ENCODE measurements at places on chromosomes 12 and 14. TPM values are rescaled to one million over a fixed set of nuclear protein-coding genes. Genes with fewer than 3 reads are reported as not detected.

LIN52 gene
- total RNA-seq = 11.1 TPM

CCDC175 gene
- total RNA-seq = not detected

RPS6KA5 gene
- 13.1 TPM for total RNA-seq

DDX51 gene
- 32.4 TPM for total RNA-seq

NRL gene
- total RNA-seq = 2.6 TPM

DNA sequence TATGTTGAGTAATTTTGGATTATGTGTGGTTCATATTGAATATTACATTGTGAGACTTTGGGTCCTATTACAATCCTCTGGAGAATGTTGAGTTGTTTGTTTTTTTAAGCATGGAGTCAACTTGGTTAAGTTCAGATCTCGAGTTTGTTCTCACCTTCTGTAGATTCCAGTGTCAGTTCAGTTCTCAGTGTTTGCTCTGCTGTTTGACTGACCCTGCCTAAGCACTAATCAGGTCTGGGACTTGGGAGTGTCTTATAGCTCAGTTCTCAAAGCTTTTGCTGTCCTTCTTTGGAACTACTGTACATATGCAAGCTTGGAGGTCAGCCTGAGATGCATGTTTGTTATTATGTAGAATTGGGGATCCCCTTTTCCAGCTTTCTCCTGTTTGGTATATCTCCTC is 63.1 kb downstream of the DIP2B start:
- DNase-seq = no peak

DNA sequence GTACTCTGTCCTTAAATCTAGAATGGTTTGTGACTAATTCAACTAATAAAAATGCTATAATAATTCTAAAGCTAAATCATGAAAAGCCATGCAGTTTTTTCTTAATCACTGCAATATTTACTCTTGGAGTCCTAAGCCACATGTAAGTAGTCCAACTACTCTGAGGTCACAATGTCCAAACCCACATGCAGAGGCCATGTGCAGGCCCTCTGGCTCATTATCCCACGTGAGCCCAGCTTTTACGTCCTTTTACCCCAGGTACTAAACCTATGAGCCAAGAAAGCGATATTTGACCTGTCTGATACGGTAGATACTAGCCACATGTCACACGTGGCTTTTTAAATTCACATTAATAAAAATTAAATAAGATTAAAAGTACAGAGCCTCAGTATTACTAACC is 12.5 kb downstream of the TAS2R13 start:
- no peak for DNase-seq

DNA sequence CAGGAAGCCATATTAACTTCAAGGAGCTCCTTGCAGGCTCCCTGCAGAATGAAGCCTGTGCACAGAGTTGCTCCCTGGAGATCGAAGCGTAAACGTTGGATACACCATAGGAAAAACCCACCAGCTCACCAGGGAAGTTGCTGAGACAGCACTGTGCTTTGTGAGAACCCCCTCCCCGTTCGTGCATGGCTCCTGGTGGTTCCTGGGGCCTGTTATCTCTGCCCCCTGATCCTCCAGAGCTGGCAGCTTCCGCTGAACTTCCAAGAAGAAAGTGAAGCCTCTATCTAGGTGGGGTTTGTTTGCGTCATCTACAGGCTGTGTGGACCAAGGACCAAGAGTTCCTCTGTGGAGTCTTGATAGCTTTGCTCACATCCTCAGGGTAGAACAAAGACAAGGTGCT is 2.4 kb upstream of the CCDC85C start:
- no peak for DNase-seq

DNA sequence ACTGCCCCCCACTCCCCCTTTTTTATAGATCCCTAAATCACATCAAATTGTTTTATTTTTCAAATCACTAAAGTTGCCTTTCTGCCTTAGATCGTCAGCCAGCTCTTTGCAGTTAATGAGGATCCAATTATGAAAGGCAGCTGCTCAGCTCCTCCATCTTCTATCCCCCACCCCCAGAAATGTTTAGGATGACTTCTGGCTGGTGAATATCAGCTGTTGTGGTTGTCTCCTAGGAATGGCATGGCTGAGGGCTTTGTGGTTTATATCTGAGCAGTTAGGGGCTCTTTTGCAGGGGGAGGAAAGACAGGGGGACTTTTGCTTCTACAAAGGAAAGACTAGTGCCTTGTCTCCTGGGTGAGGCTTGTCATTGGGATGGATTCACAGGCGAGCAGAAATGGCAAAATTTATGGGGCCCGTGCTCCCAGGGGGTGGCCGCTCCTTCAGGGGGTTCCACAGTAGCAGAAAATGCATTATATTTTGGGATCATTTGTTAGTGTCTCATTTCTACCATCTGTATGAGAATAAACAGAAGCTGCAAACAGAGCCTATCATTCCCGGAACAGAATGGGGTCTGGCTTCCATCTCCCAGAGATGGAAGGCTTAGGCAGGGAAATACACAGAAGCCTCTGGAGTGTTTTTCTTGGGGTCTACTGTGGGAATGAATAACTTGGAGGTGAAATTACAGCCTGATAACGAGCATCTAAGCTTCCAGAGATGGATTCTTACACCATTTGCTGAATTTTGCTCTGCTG is 6.5 kb downstream of the JDP2 start:
- no peak for DNase-seq

DNA sequence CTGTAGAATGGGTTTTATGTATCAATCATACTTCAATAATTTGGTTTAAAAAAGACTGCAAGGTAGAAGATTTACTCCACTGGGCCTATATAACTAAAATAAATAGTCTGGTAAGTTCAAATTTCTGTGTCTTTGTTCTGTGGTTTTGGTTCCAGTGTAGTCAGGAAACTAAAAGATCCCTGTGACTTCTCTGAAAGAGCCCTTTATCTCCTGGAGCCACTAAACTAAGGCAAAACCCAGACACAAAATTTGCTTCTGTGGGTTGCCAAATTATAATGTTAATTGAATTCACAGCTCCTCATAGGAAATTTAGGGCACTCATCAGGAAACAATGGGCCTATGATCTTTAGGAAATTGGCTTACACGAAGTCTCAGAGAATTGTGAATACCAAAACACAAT is 1038.4 kb downstream of the GALC start:
- DNase-seq = no peak

DNA sequence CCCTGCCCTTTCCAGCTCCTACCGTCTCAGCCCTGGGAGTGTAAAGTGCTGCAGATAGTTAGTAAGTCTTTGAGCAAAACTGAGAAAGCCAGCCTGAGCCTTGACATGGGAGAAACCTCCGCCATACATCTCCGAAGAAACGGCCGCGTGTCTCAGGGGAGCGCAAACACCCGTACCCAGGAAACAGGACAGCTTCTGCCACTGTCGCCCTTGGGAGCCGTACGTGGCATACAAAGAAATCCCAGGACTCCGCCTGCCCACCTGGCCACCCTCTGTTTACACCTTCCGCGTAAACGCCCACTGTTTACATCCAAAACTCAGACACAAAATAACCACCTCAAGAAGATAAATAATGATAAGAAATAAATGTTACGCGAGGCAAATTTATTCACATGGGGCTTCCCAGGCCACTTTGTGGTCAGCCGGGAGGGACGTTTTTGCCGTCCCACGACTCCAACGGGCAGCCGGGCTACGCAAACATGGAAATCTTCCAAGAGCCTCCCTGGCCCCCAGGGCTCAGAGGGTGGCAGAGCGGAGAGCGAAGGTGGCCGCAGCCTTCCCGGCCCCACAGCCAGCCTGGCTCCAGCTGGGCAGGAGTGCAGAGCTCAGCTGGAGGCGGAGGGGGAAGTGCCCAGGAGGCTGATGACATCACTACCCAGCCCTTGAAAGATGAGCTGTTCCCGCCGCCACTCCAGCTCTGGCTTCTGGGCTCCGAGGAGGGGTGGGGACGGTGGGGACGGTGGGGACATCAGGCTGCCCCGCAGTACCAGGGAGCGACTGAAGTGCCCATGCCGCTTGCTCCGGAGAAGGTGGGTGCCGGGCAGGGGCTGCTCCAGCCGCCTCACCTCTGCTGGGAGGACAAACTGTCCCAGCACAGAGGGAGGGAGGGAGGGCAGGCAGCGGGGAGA is at the start of gene BDKRB2:
Gene BDKRB2 (plus strand): TSS at position 689 of the 908 bp plus-strand sequence. CDS start 32,269 bp downstream, outside the sequence.
- peak; percentile 9 for DNase-seq

- DNase-seq = peak; percentile 12
Observed at GRCh38 chr14:81211844-81212243, 8.9 kb downstream of the GTF2A1 start.

- DNase-seq = peak; percentile 30
Observed at GRCh38 chr12:91722072-91722471, 423.6 kb downstream of the BTG1 start.

- DNase-seq = no peak
Observed at GRCh38 chr12:5499566-5500330, 67.8 kb downstream of the NTF3 start.

GRCh38 chr12:13599176-13599575 is 382.2 kb downstream of the GRIN2B start:
- no peak for DNase-seq

- DNase-seq = no peak
Observed at GRCh38 chr12:6757028-6757690, 4.2 kb upstream of the MLF2 start.

DNA sequence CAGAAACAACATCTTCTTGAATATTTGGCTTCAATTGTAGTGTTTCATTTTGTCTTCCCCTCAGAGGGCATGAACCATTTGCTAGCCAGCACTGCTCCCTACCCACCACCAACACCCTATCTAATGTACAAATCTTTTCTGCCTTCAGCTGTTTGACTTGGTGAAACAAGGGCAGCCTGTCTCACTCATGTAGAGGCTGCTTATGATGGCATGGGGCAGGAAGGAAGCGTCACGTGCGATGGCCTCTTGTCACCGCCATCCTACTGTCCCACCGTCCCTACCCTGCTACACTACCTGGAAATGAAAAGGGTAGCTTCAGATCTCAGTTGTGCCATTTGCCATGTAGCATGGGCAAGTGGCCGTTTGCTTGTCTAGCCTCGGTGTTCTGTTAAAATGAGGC is 29.9 kb upstream of the LRTM2 start:
- DNase-seq = no peak

DNA sequence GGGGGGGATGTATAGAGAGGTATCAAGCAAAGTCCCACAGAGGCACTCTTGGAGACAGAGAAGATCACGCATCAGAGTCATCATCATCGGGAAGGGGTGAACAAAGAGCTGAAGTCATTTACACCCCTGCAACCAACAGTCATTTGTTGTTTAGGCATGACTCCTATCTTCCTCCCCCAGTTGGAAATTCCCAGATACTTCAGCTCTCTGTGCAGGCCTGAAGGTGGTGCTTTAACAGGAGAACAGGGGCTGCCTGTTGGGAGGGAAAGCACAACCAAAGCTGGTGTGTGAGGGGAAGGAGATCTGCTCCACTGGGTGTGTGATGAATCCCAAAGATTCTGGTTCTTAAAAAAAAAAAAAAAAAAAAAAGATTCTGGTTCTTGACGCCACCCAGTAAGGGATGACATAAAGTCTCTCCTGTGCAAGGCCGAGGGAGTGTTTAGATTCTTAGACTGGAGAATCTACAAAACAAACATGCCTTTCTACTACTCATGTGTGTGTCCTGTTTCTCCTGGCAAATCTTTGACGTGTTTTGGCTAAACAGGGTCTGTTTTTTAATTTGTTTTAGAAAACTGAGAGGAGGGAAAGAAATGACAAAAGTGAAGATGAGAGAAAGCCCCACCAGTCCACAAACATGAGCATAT is 121.0 kb upstream of the ARHGAP5 start:
- no peak for DNase-seq

GRCh38 chr12:3081886-3082285 is 4.7 kb downstream of the TSPAN9 start:
- no peak for DNase-seq

DNA sequence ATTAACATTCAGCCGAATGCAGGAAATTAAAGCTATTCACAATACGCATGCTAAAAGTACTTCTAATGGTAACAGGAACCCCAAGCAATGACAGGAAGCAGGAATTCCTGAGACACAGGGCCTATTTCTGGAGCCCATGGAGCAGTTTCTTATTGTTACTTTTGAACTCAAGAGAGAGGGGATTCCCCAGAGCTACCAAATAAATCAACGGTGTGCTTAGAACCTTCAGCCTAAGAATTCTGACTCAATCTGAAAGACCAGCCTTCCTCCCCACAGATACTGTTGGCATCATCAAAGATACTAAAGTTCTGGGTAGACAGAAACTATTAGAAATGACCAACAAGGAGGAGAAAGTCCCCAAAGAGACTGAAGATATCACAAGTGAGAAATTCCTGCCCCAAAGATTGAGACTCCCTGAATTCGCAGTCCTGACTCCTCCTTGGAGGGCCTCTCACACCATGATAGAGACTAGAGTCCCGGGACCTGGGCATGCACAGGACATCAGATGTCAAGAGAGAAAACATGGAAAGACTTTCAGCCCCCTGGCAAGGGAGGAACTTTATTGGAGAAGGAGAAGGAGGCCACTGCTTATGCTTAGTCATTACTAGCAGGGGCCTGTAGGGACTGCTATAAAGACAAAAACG is 32.7 kb downstream of the RTRAF start:
- DNase-seq = peak; percentile 10

DNA sequence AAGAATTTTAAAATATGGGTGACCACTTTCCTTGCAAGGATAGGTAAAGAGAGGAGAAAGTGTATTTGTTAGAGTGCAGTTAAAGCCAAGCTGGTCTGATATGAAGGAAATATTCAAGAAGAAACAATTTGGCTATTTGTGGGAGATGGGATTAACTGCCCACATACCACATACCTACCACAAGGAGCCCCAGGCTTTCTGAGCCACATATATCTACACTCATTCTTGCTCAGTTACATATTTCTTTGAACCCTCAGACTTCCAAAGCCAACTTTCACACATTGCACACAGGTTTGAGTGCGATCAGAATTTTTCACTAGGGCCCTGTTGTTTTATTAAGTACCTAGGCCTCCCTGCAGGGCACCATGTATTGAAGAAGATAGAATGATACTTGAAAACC is 330.2 kb downstream of the ZFP36L1 start:
- no peak for DNase-seq

DNA sequence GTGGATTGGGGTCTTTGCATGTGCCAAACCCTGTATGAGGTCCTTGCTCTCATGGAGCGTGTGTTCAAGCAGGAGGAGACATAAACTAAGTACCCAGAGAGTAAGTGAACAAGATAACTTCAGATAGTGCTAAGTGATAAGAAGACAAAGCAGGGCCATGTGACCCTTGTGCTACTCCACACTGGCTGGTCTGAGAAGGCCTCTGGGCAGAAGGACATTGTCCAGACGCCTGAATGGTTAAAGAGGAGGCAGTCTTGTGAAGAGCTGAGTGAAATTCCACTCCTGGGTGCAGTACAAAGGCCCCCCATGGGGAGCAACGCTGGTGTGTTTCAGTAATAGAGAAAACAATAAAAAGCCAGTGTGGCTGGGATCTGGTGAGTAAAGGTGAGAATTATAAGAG is 93.3 kb upstream of the RIC8B start:
- no peak for DNase-seq

Data from activated naive CD8-positive, alpha-beta T cell treated with anti-CD3 and anti-CD28 coated beads for 36 hours (primary cell).